ENCODE measurements at places on chromosomes 5 and 9.

GRCh38 chr5:26192486-26192885, 845.9 kb downstream of the CDH9 start:
- DNase-seq: peak; percentile 0

DNA sequence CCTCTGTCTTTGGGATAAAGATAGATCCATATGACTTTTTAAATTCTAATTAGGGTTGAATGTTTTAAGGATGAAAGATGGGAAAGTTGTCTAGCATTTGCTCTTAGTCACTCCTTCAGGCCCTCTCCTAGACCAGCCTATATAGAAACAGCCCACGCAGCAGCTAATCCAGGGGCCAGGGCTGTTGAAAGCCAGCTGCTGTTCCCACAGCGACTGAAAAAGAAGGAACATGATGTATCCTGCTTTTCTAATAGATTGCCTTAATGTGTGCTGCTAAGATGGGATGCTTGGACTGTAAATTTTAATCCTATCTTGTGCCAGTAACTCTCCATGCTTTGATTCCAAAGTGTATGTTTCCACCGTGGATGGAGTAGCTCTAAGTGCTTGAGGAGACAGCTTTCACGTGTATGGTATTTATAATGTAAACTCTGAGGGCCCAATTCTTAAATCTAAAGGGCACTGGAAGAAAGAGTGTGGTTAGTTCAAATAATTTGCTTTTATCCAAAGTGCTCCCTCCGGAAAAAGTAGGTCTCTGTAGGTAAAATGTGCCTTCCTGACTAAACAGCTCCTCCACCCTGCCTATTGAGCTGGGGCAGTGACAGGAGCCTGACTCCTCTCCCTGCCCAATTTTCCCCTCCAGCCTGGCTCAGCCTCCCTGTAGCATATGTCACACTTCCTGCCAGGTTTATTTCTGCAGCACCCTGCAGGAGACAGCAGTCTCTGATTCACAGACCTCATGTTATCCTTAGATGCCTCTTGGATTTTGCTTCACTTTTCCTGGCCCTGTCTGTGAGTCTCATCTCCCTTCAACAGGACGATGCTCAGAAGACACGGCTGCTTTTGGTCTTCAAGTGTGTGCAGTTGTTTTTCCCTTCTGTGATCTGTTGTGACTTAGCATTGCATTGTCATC, 33.2 kb downstream of the SLC36A1 start:
- peak; percentile 51 for DNase-seq

GRCh38 chr9:125089331-125089730, 54.0 kb downstream of the SCAI start:
- DNase-seq: no peak

DNA sequence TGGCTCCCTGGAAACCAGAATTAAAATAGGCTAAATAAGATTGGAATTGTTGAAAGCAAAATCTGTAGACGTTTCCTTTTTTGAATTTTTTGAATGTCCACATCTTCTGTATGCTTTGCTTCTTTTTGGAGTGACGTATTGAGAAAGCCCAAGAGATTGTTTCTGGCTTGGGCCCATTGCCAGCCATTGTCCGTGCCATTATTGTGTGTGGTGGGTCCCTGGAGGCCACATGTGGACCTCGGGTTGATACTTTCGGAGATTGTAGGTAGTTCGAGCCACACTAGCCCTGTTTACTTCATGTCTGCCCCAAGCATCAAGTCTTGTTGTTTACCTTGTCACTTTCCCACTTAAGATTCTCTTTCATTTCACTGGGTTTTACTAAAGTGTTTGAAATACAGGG, 106.0 kb downstream of the PALM2AKAP2 start:
- DNase-seq: no peak

- peak; percentile 88 for DNase-seq
Observed at GRCh38 chr5:111694133-111694532, 62.9 kb downstream of the NREP start.

DNA sequence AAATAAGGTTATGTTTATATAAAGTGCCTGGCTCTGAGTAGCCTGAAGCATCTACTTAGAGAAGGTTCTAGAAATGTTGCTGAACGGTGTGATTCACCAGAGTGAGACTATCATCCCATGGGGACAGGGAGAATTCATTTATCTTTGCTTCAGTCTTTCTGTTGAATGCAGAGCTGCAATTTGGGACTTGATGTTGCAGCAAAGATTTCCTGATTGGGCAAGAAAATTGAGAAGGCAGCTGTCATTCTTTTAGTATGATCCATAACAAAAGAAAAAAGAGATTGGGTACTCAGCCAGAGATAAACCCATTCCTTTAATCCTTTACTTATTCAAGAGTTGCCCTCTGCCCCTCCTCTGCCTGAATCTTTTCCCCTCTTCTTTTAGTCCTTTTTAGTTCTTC, 456.3 kb upstream of the WWC1 start:
- no peak for DNase-seq

DNA sequence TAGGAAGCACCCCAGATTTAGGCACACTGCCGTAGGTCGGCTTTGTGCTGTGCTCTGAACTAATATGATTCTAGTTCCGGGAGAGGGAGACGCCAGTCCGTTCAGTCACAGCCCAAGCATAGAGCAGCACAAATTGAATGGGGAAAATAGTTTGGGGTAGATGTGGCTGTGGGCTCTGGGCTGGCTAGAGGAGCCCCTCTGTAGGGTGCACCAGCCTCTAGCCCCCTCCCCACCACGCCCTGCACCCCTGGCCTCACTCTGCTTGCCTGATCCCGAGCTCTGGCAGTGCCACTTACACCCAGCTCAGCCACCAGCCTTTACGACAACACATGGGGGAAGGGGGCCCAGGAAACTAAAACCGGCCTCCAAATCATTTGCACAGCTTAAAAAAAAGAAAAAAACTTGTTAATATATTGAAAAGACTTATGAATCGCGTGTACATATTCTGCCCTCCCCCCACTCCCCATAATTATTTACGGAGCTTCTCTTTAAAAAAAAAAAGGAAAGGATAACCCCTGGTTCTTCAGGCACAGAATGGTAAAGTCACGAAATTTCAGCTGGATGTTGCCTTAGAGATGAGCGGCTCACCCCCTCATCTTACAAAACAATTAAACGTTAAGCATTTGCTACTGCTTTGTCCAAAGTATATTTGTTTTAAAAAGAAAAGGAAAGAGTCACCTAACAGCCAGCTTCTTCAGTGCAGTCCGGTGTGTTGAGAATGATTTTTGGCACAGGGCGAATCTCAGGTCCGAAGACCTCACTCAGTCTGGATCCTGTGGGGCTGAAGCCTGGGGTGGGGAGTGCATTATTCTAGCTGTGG, 3.5 kb downstream of the LMX1B start:
- no peak for DNase-seq

GRCh38 chr5:109865637-109866036, 175.9 kb downstream of the MAN2A1 start:
- DNase-seq: peak; percentile 95

DNA sequence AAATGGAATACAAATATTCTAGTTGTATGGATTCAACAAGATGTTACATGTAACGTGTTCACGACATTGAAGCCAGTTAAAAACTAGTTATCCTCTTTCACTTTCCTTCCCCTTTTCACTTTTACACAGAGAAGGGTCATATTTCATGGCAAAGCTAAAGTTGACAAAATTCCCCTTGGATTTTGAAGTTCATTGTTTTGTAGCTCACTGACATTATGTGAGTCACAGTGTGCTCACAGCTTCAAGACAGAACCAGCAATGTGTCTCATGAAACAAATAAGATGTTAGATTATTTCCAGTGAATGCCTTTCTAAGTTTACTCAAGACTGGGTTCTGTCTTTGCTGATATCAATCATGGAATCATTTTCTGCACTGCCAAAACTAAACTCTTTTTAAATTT, 535.5 kb upstream of the GRIN3A start:
- DNase-seq: no peak

GRCh38 chr5:103532086-103532734, 30.4 kb downstream of the NUDT12 start:
- DNase-seq: peak; percentile 71

GRCh38 chr5:54673523-54674225, 156.1 kb downstream of the SNX18 start:
- peak; percentile 93 for DNase-seq

GRCh38 chr9:18319918-18320445, 154.0 kb upstream of the ADAMTSL1 start:
- peak; percentile 46 for DNase-seq
